ENCODE measurements at places on chromosomes 16 and 17.

DNA sequence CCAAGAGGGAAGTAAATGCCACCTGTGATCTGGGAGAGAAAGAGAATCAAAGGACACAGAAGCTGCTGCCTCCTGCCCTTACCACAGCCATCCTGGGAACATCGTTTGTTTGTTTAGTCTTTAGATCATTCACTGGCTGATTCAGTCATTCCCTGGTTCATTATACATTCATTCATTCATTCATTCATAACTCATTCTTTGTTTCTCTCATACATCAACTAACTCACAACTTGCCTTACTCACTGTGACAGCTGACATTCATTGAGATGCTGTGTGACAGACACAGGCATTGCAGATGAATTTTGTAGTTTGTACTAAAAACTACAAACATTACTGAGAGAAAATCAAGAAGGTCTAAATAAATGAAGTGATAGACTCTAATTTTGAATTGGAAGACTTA lies 291.0 kb upstream of the TNRC6C start:
- no peak for DNase-seq

- no peak for DNase-seq
Observed at GRCh38 chr16:54216268-54216667, 70.3 kb downstream of the IRX3 start.

DNA sequence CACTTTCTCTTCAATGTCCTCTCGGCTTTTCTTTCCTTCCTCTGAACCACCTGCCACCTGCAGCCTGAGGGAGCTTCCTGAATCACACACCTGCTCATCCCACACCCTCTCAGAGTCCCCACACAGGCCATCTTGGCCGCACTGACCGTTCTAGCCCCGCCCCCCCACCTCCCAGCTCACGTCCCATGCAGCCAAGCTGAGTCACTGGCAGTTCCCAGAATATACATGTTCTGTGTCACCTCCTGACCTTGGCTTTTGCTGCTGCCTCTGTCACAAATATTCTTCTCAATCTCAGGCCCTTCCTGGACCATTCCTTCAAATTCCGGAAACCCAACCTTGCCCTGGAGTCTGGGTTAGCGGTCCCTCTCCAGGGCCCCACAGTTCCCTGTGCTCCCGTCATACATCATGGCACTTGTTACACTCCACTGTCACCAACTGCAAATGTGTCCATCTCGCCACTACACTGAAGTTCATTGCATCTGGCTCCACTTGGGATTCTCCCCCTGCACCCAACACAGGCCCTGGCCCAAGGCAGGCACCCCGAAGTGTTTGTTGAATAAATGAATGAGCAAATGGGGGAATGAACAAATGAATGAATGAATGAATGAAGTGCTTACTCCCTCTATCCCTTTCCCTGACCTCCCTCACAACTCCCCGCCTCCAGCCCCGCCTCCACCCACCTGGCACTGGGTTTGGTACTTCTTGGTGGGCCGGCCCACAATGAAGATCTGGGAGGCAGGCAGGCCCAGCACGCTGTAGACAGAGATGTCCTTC lies 12.8 kb downstream of the PIMREG start:
- DNase-seq: no peak

DNA sequence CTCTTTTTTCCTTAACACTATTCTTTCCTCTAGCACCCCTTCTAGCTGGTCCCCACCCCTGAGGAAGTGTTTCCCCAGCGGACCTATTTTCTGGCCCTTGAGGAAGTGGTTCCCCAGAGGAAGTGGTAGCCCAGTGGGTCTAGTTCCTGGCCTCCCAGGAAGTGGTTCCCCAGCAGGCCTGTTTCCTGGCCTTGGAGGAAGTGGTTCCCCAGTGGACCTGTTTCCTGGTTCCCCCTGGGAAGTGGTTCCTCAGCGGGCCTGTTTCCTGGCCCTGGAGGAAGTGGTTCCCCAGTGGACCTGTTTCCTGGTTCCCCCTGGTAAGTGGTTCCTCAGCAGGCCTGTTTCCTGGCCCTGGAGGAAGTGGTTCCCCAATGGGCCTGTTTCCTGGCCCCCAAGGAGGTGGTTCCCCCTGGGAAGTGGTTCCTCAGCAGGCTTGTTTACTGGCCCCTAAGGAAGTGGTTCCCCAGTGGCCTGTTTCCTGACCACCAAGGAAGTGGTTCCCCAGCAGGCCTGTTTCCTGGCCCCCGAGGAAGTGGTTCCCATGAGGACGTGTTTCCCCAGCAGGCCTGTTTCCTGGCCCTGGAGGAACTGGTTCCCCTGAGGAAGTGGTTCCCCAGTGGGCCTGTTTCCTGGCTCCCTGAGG lies 58.3 kb downstream of the NTN1 start:
- no peak for DNase-seq

DNA sequence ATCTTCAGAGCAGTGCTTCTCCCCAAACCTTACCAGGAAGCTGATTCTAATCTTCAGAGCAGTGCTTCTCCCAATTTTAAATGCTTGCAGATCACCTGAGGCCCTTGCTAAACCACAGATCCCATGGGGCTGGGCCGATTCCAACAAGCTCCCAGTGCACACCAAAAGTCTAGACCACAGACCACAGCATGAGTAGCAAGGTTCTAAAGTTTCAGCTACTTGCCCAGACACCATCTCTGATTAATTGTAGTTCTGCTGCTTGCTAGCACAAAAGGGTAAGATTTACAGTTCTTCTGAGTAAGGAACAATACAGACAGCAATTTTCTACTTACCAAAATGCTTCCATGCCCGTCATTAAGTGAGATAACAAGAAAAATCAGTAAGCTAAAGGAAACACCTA lies 12.2 kb downstream of the CLEC3A start:
- DNase-seq: no peak

GRCh38 chr16:3471518-3472176 lies 23.6 kb downstream of the C16orf90 start:
- DNase-seq: no peak

DNA sequence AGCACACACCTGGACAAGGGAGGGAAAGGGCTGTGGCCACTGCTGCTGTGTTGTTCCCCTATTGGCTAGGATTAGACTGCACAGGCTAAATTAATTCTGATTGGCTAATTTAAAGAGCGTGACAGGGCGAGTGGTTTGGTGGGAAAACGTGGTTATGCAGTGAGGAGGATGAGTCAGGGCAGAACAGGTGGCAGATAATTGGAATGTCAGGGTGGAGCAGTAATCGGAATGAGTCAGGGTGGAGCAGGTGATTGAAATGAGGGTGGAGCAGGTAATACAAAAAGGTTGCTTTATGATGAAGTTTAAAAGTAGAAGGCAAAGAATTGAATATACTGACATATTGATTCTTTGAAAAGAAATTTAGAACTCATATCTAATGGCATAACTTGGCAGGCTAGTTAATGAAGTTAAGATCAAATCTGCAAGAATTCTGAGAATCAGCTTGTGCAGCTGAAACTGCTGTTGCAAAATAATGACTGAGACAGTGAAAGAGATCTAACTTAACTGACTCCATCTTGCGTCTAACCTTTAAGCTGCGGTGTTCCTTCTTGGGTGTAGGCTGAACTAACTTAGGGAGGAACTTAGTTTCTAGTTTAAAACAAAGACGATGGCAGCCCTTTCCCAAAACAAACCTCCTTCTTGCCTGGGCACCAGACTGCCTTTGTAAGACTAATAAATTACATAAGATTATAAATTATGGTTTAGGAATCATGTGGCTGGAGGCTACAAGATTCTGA lies 174.3 kb downstream of the UTP18 start:
- DNase-seq: no peak

- no peak for DNase-seq
Observed at GRCh38 chr17:2847381-2848333, 51.4 kb downstream of the RAP1GAP2 start.

DNA sequence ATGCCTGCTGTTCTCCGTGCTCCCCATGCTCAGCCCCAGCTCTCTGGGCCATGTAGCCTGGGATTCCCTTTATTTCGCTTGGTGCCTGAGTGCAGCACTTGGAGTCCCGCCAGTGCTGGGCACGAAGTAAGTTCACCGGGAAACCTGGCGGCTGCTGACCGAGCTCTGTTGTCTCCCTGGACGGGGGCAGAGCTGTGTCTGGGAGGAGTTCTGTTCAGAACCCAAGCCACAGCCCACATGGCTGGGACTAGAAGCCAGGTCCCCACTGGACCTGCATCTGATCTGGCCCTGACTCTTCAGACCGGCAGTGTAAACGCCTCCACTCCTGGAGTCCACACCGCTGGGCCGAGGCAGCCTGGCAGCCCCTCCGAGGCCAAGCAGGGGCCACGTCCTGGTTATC lies 37.5 kb upstream of the CIBAR2 start:
- DNase-seq: peak; percentile 71

DNA sequence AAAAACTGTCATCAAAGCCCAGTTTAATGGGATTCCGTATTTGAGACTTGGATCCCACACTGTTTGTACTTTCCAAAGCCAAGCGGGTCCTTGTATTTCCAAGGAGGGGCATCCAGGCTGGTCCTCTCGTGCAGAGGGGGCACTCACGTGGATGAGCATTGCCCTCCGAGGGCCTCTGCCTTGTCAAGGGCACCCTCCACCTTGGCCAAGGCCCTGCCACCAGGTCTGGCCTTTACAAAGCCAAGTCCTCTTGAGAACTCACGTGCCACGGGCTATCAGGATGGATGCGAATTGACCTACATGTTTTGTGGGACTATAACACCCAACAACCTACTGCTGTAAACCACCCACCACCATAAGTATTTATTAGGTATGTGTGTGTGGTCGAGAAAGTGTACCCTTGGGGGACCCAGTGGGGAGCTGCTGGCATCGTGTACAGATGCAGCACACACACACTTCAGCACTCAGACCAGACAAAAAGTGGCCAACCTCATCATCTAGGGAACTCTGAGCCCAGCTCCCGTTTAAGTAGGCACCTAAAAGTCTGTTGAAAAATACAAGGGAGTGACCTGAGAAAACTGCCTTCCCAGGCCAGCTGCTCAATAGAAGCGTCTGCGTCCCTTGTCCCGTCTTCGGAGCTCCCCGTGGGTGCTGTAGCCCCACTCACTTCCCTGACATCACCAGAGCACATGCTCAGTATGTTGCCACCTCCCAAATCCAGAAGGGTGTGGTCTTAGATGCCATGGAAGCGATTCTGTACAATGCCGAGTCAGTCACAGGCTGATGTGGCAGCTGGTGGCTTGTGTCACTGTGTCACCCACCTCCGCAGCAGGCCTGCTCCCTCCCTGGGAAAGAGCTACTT lies 12.9 kb downstream of the MAP1LC3B start:
- no peak for DNase-seq

- DNase-seq: no peak
Observed at GRCh38 chr16:81517629-81518438, 73.2 kb downstream of the CMIP start.

DNA sequence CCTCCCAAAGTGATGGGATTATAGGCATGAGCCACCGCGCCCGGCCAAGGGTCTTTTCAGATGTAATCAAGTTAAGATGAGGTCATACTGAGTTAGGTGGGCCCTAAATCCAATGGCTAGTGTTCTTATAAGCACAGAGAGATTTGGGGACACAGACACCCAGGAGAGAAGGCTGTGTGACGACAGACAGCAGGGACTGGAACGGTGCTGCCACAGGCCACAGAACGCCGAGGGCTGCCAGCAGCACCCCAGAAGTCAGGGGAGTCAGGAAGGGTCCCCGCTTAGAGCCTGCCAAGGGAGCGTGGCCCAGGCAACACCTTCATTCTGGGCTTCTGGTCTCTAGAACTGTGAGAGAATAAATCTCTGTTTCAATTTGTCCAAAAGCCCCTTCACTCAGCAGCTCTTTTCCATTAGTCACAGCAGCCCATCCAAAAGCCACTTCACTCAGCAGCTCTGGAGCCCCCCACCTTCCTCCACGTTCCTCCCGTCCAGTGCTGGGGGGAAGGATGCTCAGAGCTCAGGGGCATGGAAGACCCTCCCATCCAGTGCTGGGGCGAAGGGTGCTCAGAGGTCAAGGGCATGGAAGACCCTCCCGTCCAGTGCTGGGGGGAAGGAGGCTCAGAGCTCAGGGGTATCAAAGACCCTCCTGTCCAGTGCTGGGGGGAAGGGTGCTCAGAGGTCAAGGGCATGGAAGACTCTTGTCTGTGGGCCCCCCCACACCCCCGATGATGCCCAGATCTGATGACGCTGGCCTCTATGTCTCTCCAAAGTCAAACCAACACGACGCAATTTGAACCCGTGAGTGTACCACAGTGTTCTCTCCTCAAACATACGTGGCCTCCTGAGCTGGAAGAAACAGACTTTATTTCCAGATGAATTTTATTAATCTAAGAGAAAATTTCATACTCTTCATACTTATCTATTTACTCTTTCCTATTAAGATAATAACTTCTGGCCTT lies 11.9 kb downstream of the RAB40B start:
- no peak for DNase-seq

DNA sequence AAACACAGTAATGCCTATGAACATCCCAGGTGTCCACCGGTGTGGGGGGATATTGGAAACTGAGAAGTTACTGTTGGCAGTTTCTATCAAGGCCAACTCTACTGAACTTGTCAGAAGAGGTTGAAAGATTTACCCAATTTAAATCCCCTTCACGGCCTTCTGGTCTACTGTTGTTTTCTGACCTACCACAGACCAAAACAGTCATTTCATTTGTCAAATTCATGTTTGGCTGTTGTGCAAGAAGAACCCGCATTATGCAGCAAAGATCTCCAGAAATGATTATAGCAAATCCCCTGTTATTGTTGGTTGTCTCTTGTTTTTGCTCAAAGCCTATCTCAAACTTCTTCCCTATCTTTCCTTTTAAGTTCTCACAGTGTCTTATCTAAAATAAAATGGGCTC lies 73.1 kb upstream of the MAF start:
- no peak for DNase-seq

DNA sequence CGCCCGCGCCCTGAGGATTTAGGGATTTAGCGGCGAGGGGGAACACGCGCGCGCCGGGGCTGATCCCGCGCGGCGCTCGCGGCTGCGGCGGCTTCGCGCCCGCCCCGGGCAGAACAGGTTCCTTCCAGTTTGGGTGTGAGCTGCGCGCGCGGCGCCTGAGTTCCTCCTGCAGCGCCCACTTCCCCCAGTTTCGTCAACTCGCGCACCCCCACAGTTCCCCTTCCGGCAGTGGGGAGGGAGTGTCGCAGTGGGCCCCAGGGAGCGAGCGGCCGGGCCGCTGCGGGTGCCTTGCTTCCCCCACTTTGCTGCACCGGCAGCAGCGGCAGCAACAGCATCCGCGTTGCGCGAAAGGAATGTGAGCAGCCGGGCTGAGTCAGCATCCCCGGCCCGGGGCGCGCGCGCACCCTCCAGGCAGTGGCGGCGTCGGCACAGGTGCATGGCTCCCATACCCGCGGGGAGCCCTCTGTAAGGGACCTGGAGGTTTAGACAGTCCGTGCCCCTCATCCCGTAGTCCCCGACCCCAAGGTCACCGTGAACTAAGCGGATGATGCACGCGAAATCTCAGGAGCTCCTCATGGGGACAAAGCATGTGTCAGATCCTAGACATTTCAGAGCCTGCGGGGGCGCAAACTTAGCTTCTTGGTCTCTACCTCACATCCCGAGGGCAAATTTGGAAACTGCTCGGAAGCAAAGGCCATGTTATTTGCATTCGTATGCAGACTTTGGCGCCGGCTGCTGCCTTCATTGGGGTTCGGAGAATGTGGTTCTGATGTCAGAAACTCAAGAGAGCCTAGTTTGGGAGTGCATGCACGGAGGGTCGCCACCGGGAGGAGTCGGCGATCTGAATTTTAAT lies 767 bp downstream of the ARSG start:
- peak; percentile 24 for DNase-seq

DNA sequence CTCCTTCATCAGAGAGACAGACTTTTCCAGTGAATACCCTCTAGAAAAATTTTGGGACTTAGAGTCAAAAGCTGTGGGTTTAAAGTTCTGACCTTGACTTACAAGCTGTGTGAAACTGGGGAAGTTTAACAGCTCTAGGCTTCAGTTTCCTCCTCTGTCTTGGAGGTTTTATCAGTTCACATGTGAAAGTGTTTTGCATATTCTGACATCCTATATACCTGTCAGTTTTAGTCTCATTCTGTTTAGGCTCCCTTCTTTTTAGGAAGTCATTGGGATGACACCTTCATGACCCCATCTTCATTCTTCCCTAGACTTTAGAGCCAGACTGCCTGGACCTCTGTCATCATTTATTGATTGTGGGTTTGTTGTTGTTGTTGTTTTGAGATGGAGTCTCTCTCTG lies 44.4 kb downstream of the YPEL2 start:
- DNase-seq: no peak
